Neural crest cell (in vitro differentiated cells): ENCODE measurements at places on chromosomes 1 and 21. TPM values are rescaled to one million over a fixed set of nuclear protein-coding genes. Genes with fewer than 3 reads are reported as not detected.

- H3K36me3 ChIP-seq: no peaks in the 10 kb centered on the region
- H3K4me1 ChIP-seq: peaks cover 4% of the 10 kb centered on the region
- no peak overlapping the region for H3K4me3 ChIP-seq
- H3K27me3 ChIP-seq: no peaks in the 10 kb centered on the region
These were observed 709 bp downstream of the TNFRSF14 start for GRCh38 chr1:2556678-2557481.

Gene LMX1A
- total RNA-seq: not detected in 2 replicates

DNA sequence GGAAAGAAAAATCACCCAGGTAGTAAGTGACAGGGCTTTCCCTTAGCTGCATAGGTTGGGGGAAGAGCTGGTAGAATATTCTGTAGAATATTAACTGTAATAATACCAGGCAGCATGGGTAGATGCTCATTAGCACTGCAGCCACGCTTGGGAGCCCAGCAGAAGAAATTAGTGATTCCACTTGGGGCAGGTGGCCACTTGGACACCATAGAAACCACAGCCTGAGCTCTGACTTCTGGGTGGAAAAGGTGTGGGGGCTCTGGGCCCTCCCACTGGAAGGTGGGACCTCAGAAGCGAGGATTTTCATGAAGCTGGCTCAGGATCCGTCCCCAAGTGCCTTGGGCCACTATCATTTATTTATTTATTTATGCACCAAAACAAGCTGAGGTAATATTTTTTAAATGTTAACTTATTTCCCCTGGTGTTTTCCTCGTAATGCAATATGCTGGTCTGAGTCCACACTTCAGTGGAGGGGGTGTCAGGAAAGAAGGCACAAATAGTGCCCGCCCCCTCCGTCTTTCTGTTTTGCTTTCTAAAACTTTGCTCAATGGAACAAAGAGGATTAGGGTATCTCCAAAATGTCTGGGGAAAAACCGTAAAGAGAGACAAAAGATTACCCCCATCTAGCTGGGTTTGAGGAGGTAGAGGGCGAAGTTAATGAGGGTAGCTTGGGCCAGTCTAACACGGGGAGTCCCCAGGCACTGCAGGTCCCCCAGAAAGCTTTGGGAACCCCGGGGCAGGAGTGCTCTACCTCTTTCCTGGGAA is 75.2 kb upstream of the GADD45A start:
- no peak for DNase-seq
- no peaks in the 10 kb centered on the region for H3K27me3 ChIP-seq
- no peaks in the 10 kb centered on the region for H3K36me3 ChIP-seq

GRCh38 chr1:236345728-236346127 is 48.4 kb upstream of the EDARADD start:
- H3K4me1 ChIP-seq: no peaks in the 10 kb centered on the region
- no peaks in the 10 kb centered on the region for H3K36me3 ChIP-seq
- no peak for DNase-seq
- H3K27ac ChIP-seq: no peak overlapping the region
- no peak overlapping the region for H3K4me3 ChIP-seq

DNA sequence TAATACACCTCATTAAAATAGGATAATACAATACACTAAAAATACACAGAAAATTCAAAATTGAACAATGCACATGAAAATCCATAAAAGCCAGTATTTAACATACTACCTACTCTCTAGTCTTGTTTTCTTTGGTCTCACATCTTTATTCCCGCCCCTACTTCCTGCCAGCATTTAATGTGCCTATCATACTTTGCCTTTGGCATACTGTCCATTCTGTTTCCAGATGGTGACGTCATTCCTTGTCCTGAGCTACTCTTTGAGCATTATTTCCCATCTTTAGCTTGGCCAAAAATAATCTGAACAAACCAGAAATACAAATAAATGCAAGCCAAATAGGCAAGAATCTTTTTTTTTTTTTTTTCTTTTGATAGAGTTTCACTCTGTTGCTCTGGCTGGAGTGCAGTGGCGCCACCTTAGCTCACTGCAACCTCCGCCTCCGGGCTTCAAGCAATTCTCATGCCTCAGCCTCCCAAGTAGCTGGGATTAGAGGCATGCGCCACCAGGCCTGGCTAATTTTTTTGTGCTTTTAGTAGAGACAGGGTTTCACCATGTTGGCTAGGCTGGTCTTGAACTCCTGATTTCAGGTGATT is 4.4 kb downstream of the HFM1 start:
- H3K27me3 ChIP-seq: no peaks in the 10 kb centered on the region
- H3K36me3 ChIP-seq: no peaks in the 10 kb centered on the region
- H3K4me1 ChIP-seq: peaks cover 43% of the 10 kb centered on the region
- DNase-seq: no peak
- H3K27ac ChIP-seq: no peak overlapping the region

Gene IQGAP3
- total RNA-seq: 43.1 and 43.5 TPM in 2 replicates

Gene OR2M3
- not detected in 2 replicates for total RNA-seq

Gene DPH2
- total RNA-seq: 32.7 and 34.4 TPM in 2 replicates

Gene ACTN2
- total RNA-seq: 0.54 and 0.91 TPM in 2 replicates
